ENCODE measurements at places on chromosomes 4 and X.

DNA sequence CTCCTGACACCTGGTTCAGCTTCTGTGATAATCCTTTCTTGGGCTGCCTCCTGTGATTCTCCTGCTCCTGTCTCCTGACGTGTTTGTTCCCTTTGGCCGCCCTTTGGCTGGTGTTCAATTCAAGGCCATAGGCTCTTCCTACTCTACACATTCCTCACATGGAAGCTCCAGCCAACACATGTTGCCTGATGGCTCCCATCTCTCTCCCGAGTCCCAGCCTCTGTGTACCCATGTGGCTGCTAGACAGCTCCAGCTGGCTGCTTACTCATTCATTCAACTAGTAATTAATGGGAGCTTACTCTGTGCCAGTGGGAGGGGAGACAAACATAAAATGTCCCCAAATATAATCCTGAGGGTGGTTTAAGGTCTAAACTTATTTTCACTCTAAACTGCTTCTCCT lies 9.2 kb upstream of the MED28 start:
- DNase-seq: no peak

DNA sequence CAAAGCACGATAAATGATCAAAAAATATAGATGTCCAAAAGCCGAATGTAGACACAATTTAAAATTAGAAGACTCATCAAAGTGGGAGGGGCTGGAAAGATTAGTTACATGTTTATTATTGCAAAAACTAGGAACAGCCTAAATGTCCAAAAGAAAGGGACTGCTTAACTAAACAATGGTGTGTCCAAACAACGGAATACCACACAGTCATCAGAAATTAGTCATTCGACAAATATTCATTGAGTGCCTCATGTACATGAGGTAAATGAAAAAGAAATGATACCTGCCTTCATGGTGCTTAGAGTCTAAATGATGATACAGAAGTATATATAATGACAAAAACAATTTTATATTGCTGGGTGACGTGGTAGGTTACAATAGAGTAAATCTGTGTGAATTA lies 139.7 kb downstream of the MAML3 start:
- peak; percentile 12 for DNase-seq

DNA sequence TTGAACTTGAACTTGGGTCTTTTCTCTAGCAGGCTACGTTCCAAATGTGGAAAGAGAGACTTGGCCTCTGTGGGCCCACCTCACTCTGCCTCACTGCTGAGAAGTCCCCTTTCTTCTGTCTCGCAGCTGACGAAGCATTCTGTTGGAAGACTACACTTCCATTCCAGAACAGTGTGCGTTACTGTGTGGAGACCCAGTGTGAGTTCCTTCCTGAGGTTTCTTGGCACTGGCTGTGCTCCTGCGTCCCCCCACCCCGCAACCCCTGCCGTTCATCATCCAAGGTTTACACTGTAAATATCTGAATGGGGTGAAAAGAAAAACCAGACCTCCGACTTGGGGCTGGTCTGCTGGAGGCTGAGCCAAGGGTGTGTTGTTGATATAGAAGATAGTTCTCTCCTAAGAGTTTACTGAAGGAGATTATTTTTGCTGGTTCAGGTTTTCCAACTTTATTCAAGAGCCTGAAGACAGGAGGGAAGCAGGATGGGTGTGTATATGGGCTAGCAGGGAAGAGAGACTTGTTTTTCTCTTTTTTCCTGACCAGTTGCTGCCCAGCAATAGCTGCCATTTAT lies 34.7 kb downstream of the NHSL2 start:
- DNase-seq: no peak

- DNase-seq: peak; percentile 67
Observed at GRCh38 chrX:70479247-70479921, 34.7 kb downstream of the DLG3 start.

DNA sequence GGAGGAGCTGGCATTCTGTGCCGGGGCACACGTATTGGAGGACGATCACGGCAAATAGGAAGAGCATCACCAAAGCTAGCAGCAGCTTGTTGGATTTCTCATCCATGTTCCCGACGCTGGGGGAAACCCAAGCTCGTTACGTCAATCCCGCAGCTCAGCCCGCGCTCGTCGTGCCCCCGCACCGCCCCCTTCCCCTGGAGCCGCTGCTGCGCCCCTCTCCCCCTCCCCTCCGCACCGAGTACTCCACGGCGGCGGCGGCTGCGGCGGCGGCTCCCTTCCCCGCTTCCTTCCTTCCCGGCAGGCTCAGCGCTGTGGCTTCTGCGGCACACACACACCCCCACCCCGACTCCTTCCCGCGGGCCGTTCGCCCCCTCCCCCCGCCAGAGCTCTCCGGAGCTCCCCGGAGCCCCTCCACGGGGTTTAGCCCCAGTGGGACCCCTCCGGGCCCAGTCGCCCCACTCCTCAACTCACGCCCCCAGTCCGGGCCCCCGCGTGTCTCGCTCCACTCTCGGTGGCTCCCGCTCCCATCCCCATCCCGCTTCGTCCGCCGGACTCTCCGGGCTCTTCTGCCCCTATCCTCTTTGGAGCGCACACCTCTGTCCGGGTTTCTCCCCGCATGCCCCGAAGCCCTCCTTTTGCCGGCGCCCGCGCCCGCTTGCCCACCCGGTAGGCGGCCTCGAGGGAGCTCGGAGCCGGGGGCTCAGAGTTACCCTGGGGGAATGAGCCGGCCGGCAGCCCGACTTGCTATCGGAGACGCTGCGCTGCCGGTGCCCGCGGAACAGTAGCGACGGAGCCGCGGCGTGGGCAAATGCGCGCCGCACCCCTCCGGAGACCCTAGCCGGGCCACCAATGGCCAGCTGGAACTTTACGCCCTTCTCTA lies 978 bp downstream of the HS6ST2 start:
- no peak for DNase-seq

DNA sequence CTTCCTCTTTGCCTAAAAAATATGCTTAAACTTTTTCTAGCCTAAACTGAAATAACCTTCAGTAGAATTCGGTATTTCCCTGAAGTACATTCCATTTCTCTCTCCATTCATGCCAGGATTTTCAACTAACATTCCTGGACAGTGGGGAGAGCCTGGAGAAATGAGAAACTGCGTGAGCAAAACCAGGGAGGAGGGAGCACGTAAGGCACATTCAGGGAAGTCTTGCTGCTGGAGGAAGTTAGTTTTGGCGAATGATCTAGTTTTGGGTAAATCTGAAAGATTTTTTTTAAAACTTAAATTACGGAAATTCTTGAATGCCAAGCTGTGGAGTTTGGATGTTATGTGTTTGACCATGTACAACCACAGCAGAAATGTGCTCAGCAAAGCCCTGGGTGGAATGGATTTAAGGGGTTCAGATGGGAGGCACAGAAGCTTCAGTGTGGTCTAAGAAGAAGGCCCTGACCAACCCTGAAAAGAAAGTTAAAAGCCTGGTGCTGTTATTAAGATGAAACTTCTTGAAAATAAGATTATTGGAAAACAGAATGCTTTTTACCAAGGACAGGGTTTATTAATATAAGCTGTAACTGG lies 347.8 kb downstream of the ANK2 start:
- peak; percentile 57 for DNase-seq

DNA sequence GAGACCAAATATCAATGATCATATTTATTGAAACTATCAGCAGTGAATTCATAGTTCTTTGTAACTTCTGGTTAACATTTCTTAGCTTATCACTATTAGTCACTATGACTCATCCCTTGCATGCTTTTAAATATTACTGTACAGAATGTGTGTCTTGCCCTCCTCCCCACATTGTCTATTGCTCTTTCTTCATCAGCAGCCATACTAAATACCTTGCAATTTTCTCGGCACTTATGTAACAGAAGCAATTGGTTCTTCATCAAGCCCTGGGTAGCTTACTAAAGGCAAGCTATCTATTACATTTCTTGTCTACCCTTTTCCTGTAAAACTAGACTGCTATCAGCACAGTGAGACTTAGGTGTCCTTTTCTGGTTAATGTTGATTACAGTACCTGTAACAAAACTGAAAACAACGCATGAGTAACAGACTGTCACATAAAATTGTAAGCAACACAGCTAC lies 8.2 kb downstream of the KLHL4 start:
- DNase-seq: no peak

- DNase-seq: no peak
Observed at GRCh38 chr4:105186701-105187161, 40.1 kb downstream of the TET2 start.

DNA sequence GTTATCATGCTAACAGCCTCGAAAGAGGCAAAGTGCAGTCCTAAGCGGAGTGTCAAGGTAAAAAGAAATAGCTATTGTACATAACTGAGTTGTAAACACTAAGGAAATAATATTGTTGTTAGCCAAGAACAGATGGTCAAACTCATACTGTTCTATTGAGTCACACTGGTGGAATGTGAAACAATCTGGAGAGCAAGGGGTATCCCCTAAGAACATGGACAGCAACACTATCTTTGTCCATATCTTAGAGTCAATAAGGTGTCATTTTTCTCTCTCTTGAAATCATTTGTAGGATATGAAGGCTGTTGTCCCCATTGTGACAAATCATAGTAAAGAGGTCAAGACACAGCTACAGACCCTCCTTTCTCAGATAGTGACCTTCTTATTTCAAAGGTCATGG lies 4.5 kb upstream of the PDGFC start:
- DNase-seq: peak; percentile 88

GRCh38 chr4:66688674-66689073 lies 856.6 kb downstream of the CENPC start:
- peak; percentile 34 for DNase-seq

- no peak for DNase-seq
Observed at GRCh38 chr4:187558391-187558790, 437.2 kb upstream of the ZFP42 start.

DNA sequence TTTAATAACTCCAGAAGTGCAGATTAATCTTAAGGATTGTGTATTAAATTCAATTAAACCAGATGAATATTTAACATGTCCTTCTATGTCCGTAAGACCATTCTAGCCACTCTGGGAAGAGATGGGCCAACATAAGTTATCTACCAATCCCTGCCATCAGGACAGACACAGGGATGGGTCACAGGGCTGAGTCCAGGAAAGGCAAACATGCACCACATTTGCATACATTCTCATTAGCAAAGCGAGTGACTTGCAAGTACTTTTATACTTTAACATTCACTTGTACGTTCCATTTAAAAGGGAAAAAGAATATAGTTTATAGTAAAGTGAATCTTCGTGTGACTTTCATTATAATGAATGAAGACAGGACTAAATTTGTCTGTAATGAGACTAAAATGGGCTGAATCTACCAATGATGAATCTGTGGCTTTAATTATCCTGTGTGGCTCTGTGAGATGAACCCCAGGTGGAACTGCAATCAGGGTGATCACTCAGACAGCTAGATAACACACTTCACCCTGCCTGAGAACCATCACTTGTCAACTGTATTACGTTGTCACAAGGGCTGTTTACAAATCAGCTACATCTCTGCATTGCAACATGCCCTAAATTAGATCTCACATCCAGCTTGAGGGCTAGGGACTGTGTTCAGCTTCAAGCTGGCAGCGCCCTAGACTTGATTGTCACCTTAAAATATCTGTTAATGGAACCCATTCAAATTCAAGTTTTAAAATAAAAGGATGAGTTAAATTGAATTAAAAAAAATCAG lies 77.2 kb downstream of the SH3KBP1 start:
- no peak for DNase-seq

DNA sequence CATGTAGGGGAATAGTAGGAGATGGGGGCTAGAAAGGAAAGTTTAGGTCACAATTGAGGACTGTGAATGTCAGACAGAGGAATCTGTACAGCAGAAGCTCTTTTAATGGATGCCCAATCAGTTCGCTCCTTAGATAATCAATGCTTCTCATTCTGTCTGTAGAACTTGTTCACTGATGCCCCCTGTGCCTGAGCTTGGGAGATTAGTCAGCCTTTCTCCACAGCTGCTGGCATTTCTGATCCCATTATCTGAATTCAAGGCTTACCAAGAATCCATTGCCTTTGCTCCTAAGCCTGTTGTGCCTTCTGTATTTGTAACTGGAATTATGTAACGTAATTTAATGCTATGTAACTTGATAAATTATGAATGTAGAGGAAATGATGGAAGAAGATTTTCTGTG lies 53.2 kb upstream of the BBS12 start:
- no peak for DNase-seq

DNA sequence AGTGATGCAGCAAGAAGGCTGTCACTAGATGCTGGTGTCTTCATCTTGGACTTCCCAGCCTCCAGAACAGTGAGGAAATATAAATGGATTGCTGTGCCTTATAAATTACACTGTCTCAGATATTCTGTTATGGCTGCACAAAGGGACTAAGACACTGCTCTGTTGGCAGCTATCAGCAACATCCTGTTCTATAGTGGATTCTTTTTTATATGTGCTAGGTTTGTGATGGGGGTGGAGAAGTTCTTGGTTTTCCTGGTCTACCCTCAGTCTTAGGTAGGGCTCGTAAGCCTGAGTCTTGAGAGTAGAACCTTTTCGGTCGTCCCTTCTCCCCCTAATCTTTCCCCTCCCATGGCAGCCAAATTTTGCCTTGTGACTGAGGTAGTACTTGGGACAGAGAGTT lies 17.3 kb downstream of the STIM2 start:
- DNase-seq: no peak

GRCh38 chrX:65635378-65635777 lies 32.1 kb upstream of the MSN start:
- DNase-seq: peak; percentile 8

DNA sequence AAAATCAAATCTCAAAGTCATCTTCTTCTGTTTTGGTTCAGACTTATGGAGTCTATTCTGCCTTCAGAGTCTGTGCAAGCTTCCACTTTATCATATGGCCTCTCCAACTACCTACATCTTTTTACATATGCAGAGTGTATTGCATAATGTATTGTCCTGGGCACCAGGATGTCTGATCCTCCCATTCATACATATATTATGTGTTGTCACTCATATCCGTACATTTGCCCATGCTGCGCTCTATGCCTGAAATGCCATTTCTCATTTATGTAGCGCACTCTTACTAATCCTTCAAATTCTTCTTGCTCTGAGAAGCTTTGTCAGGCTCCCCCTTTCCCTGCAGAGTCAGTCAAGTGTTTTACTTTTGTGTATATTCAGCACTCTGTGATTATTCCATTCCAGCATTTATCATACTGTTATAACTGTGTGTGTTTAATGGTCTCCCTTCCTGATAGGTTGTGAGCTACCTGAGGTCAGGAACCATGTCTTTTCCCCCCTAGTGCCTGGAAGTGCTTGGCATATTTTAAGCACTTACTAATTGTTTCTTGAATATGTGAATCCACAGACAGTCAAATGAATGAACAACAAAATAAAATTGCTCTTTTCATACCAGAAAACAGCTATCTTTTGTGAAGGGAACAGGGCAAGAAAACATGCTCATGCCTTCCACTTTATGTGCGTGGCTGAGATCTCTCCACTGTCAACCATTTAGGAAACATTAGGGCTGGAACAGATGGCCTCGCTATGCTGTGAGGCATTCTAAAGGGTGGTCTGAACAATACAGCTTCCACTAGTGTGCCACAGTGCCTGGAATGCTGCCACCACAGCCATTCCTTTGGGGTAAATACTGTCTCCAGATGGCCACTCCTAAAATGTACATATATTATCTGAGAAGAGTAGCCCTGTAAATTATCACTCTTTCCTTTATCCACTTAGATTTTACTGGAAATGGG lies 81.8 kb downstream of the GLUD2 start:
- DNase-seq: peak; percentile 1

DNA sequence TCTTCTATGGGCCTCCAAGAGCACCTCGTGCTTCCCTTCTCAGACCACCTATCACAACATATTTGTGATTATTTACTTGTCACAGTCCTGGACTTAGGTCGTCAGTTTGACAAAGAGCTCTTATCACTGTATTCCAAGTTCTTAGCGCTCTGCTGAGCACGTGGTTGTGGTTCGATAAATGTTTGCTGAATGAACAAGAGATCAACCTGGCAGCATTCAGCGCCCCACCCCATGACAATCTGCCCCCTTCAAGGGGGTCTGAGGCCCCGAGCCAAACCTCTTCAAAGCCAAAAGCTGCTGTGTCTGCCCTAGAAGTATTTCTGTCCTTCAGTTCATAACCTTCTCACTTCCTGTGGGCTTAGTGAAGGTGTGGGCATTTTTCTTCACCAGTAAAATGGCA lies 15.0 kb downstream of the RPS4X start:
- DNase-seq: no peak
